SK-N-MC (cell line): ENCODE measurements at places on chromosomes 3 and 15.

DNA sequence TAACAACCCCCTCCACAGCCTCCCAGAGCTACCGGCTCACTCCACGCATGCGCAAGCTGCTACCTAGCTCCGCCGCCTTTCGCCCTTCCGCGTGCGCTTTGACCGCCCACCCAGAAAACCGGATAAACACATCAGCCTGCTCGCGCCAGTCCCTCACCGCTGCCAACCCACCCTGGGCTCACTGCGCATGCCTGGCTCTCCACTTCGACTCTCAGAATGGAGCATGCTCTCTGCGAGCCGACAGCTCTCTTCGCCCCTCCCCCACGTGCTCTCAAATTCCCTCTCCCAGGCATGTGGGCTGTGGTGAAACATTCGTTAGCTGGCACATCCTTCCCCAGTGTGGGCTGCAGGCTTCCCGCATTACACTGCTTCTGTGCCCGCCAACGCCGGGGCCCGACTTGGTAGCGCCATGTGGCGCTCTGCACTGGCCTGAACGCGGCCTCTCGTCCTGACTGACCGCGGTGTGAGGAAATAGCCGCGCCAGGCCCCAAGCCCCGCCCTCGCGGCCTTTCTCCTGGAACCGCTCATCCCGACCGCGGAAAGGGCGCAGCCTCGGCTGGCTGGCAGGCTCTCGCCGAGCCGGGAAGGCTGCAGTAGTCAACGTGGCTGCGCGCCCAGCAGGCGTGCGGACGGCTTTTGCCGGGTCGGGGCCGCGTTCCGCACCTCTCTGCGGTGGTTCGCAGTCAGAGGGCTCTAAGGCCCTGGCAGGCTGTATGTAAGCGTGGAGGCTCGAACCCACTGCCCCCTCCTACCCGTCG lies 445 bp upstream of the MSL2 start:
- DNase-seq, result peak; percentile 100

DNA sequence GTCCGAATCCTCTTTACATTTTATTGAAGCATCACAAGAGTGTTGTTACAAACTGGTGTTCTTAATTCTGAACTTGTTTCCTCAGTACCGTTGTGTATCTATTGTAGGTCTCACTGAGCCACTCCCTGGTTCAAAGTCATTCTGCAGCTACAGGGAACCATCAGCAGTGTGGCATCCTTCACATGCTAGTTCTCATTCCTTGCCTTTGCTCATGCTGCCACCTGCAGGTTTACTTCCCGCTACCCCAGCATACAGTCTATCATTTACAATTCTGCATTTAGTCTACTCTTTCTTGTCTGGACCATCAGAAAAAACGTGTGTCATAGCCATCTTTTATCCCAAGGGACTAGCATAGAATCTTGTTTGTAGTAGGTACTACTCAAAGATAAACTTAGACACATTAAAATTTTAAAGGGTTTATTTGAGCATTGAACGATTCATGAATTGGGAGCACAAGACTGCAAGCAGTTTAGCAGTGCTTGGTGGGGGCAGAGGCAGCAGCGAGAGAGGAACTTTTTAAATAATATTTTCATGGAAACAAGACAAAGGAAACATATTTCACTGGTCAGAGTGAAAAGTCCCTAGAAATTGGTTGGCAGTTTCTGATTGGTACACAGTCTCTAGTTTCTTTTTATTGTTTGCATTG lies 402.1 kb downstream of the CADM2 start:
- peak; percentile 42 for DNase-seq

- no peak for DNase-seq
Observed at GRCh38 chr3:59995563-59995962, 945.7 kb upstream of the CFAP20DC start.

- no peak for DNase-seq
Observed at GRCh38 chr15:100919481-100920405, 586 bp downstream of the LRRK1 start.

- DNase-seq, result no peak
Observed at GRCh38 chr3:23834082-23834870, 28.5 kb downstream of the UBE2E1 start.

DNA sequence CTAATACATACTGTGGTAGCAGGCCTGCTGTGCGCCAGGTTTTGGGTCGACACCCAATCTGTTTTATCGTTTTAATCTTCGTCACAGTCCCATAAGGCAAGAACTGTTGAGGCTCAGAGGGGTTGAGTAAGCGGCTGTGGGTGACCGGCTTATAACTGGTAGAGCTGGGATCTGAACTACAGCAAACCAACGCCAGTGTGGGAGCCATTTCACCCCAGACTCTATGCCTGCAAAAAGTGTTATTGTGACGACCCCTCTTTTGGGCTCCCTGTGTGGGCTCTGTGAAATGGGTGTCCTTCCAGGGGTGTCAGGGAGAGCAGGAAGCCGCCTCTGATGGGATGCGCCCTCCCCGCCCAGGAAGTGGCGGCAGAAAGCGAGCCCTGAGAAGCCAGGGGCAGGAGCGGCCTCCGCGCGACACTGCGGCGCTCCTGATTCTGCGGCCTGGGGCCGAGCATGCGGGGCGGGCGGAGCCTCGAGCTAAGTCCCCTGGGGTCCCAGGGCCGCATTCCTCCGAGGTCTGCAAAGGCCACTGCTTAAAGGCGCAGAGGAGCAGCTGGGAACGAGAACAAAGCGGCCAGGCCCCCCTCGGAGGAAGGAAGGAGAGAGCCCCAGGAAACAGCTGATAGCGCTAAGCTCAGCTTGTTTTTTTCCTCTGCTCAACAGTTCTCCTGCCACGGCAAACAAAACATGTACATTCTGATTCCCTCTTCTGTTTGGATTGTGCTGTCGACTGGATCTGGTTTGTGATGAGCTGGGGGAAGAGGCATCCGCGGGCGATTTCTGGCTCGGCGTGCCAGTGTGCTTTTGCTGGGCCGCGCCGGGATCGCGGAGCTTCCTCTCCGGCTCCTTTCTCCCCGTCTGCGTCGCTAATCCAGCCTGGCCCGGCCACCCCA lies 33.9 kb downstream of the GRK7 start:
- DNase-seq, result peak; percentile 56

DNA sequence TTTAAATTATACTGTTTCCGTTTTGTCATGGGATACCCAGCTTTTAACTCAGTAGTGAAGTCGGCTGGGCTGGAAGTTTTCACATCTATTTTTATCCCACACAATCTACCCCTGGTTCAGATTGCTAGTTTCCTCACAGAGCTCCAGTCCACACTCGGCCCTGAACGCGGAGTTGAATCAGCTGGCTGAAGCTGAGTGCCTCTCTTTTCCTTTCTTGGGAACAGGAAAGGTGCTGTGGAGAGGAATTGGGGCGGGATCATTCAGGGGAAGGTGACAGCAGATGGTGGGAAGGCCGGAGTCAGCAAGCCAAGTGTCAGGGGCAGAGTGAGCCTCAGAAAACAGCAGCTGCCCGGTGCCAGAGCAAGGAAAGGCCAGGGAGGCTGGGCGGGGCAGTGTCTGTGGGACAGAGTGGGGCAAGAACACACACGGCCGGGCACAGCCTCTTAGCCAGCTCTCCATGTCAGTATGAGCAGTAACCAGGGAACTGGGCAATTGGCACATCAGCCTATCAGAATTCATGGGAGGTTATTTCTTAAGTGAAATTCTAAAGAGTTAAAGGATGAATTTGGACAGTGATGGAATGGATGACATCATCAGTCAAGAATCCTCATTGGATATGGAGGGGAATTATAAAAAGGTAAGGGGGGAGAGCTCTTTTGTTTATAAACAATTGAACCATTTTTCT lies 135.7 kb upstream of the IL12A start:
- no peak for DNase-seq
